ENCODE measurements at places on chromosomes 16 and 17. TPM values are rescaled to one million over a fixed set of nuclear protein-coding genes. Genes with fewer than 3 reads are reported as not detected.
A peak's percentile ranks its signal among the peaks of the same experiment; 100 is the strongest.

DNA sequence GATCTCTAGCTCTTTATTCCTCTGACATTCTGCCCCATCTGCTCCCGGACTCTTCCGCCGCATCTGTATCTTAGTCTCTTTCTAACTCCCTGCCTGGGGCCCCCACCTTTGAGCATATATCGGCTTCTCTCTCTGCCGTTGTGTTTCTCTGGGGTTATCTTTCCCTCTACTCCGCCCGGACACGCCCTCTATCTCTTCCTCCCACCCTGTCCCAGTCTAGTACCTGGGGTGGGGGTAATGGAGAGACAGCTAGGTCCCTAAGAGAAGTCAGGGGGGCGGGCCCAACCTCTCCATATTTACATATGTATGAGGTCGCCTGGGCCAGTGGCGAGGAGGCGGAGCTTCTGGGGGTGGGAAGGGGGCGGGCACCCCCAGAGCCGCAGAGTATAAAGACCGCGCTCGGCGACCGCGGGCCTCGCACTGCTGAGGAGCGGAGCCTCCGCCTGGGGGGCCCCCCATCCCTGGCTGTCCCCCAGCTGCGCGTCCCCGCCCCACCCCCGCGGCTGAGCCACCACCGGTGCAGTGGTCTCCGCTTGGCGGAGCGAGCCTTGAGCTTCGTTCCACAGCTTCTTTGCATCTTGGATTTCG is at the start of gene ATP1B2:
ATP1B2 (plus strand) TSS at position 418 of the 588 bp plus-strand sequence. CDS start 593 bp downstream, outside the sequence.
- H3K36me3 ChIP-seq, result no peaks in the 10 kb centered on the region
- H3K4me3 ChIP-seq, result peak within 1 kb of the TSS; percentile 80
- no peaks in the 10 kb centered on the region for H3K4me1 ChIP-seq
- peak; percentile 98 for DNase-seq
- H3K27me3 ChIP-seq, result peaks cover 31% of the 10 kb centered on the region
- H3K27ac ChIP-seq, result no peak within 1 kb of the TSS

DNA sequence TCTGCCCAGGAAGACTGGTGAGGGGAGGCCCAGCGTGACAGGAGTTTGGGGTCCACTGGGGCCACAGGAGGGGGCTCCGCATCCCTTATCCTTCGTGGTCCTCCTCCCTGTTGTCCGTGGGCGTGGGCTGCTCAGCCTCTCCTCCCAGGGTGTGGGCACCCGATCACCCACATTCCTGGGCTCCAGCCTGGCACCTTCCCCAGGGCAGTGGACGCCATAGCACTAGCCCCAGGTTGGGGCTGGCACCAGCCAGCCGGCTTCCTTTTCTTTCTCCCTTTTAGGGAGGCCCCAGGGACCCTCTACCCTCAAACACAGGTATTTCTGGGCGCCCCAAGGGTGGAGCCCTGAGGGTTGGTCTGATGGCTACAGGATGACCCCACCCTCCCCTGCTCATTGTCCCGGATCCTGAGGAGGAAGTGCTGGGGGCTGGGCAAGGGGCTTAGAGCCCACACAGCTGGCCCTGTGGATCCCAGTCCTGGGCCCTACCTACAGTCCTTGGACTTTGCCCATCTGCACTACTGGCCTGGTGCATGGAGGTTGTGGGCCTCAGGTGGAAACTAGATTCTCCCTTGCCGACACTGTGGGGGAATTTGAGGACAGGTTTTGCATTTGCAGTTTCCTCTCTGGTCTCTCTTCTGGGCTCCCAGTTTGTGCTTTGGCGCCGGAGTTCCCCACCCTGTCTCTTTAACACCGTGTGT is 1.1 kb downstream of the KIF1C start:
- H3K4me3 ChIP-seq, result peak overlapping the region; percentile 97
- peaks cover 43% of the 10 kb centered on the region for H3K36me3 ChIP-seq
- peaks cover 8% of the 10 kb centered on the region for H3K27me3 ChIP-seq
- H3K4me1 ChIP-seq, result peaks cover 12% of the 10 kb centered on the region
- H3K27ac ChIP-seq, result no peak overlapping the region

GRCh38 chr17:57534863-57535248 is 210.2 kb downstream of the CCDC182 start:
- DNase-seq, result no peak
- no peaks in the 10 kb centered on the region for H3K36me3 ChIP-seq
- no peak overlapping the region for H3K27ac ChIP-seq
- peaks cover 28% of the 10 kb centered on the region for H3K4me1 ChIP-seq

GRCh38 chr16:75301804-75302203 is 50.4 kb upstream of the BCAR1 start:
- H3K36me3 ChIP-seq, result peaks cover 51% of the 10 kb centered on the region
- H3K27me3 ChIP-seq, result no peaks in the 10 kb centered on the region
- H3K4me3 ChIP-seq, result no peak overlapping the region
- peaks cover 10% of the 10 kb centered on the region for H3K4me1 ChIP-seq
- DNase-seq, result no peak

GRCh38 chr17:77375917-77376651 is 235.3 kb downstream of the SEC14L1 start:
- no peaks in the 10 kb centered on the region for H3K36me3 ChIP-seq
- DNase-seq, result peak; percentile 73
- no peaks in the 10 kb centered on the region for H3K27me3 ChIP-seq
- no peak overlapping the region for H3K27ac ChIP-seq
- H3K4me3 ChIP-seq, result peak overlapping the region; percentile 93
- H3K4me1 ChIP-seq, result peaks cover 27% of the 10 kb centered on the region

GRCh38 chr17:45801421-45801820 is 17.3 kb downstream of the CRHR1 start:
- DNase-seq, result no peak
- H3K27ac ChIP-seq, result no peak overlapping the region
- no peak overlapping the region for H3K4me3 ChIP-seq
- H3K36me3 ChIP-seq, result no peaks in the 10 kb centered on the region

DNA sequence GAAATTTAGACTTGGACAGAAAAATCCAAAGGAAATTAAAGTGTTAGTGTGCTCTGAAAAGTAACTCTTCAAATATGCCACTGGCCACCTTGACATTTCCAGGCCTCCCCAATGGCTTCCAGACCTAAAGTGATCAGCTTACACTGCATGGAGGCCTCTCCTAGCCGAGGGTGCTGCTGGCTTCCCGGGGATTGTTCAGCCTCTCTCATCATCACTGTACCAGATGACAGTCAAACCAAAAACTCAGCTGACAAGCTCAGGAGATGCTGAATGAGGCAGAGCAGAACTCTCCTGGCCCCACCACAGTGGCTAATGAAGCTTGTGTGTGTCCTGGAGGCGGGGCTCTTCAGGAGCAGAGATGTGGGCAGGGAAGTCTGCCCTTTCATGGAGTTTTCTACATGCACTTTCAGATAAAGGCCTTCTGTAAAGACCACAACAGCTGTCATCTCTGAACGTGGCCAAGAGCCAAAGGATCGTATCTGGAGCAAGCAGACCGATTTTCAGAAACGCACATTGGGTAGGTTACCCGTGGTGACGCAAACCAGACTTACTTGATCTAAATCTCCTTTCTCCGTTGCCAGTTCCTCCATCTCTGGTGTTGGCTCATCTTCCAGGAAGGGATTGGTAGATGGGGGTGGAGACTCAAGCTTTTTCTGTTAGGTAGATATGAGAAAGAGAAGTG is 113.3 kb downstream of the VPS53 start:
- no peaks in the 10 kb centered on the region for H3K4me1 ChIP-seq
- no peaks in the 10 kb centered on the region for H3K27me3 ChIP-seq
- peaks cover 37% of the 10 kb centered on the region for H3K36me3 ChIP-seq
- no peak for DNase-seq
- no peak overlapping the region for H3K27ac ChIP-seq

DNA sequence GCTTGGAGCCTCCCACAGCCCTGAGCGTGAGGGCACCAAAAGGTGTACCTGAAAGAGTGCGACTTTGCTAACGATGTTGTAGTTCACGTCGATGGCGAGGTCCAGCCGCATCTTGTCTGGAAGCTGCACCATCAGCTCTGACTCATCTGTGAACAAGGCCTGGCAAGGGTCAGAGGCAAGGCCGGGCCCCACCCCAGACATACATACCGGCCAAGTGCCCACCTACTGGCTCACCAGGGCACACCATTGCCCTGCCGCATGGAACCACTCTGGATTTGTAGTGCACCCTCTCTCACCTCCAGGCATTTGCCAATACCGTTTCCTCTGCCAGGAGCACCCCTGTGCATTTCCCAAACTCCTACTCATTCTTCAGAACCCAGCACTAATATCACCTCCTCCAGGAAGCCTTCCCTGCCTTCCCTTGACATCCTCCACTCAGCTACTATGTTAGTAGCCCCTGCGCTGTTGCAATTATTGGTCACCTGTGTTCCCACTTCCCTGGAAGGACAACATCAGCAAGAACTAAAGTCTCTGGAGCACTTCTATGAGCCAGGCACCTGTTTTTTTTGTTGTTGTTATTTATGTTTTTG is 69.4 kb downstream of the CNGB1 start:
- H3K27ac ChIP-seq, result no peak overlapping the region
- no peak overlapping the region for H3K4me3 ChIP-seq
- no peaks in the 10 kb centered on the region for H3K4me1 ChIP-seq
- no peak for DNase-seq
- no peaks in the 10 kb centered on the region for H3K27me3 ChIP-seq

GFOD2 gene
- total RNA-seq, result 10.6 TPM

GRCh38 chr16:54712866-54713265 is 217.8 kb upstream of the IRX5 start:
- DNase-seq, result no peak
- H3K27me3 ChIP-seq, result no peaks in the 10 kb centered on the region
- H3K27ac ChIP-seq, result no peak overlapping the region
- H3K36me3 ChIP-seq, result no peaks in the 10 kb centered on the region
- no peaks in the 10 kb centered on the region for H3K4me1 ChIP-seq
- H3K4me3 ChIP-seq, result no peak overlapping the region

GRCh38 chr17:37787055-37787757 is 42.3 kb upstream of the HNF1B start:
- no peak overlapping the region for H3K4me3 ChIP-seq
- H3K27me3 ChIP-seq, result no peaks in the 10 kb centered on the region
- DNase-seq, result peak; percentile 53

DPEP1 gene
- total RNA-seq, result 0.88 TPM

- H3K36me3 ChIP-seq, result no peaks in the 10 kb centered on the region
- peak; percentile 60 for DNase-seq
- H3K4me3 ChIP-seq, result no peak overlapping the region
- H3K27me3 ChIP-seq, result peaks cover 42% of the 10 kb centered on the region
- peaks cover 3% of the 10 kb centered on the region for H3K4me1 ChIP-seq
Observed at GRCh38 chr17:70137451-70138230, 31.7 kb upstream of the KCNJ2 start.

HSPB9 gene
- total RNA-seq, result not detected

CD300LB gene
- total RNA-seq, result not detected

DNA sequence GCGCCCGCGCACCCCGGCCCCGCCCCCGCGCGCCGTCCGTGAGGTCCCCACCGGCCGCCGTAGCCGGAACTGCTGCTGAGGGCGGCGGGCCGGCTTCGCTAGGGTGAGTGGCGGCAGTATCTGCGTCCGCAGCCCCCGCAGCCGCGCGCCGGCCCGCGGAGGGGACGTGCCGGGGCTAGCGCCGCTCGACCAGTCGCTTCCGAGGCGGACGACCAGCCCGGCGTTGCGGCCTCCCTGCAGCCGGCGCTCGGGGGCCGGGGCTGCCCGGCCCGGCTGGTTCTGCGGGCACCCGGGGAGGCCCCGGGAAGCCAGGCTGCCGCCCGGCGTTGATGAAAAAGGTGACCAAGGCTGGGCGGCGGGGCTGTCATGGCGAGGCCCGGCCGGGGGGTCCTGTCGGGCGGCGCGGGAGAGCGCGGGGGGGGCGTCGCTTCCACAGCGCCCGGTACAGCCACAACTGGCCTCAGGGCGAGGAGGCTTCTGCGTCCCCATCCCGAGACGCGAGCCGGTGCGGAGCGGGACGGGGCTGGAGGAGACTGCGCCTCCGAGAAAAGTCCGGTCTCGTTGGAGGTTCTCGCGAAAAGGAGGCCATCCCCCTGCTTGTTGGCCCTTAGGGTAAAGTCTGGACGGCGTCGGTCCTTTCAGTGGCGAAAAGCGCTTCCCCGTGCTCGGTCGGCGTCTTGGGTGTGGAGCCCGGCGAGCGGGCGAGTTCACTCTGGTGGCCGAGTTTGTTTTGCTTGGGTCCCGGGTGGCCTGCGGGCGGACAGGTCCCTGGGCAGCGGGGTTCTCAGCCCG is at the start of gene CRAMP1:
CRAMP1 (plus strand) TSS at position 41 of the 792 bp plus-strand sequence. CDS start 2,280 bp downstream, outside the sequence.
- DNase-seq, result peak; percentile 65
- H3K27ac ChIP-seq, result peak within 1 kb of the TSS; percentile 71
- peaks cover 9% of the 10 kb centered on the region for H3K27me3 ChIP-seq
- peaks cover 4% of the 10 kb centered on the region for H3K4me1 ChIP-seq
- peaks cover 10% of the 10 kb centered on the region for H3K36me3 ChIP-seq

DNA sequence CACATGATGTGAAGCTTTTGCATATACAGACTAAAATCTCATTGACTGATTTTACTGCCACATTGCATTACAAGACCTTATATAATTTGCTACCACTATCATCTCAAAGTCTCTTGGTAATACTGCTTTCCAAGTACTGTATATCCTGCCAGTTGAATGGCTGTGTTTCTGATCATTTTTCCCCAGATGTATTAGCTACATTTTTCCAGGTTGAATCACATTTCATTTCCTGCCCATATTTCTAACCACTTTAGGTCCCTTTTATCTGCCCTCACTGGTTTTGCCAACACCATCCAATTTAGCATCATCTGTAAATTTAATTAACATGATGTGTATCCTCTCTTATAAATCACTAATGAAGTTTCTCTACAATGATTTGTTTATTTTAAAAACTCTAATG is 365.7 kb upstream of the PMFBP1 start:
- H3K4me3 ChIP-seq, result no peak overlapping the region
- no peaks in the 10 kb centered on the region for H3K27me3 ChIP-seq
- H3K27ac ChIP-seq, result no peak overlapping the region

KRTAP9-8 gene
- not detected for total RNA-seq

KRTAP17-1 gene
- not detected for total RNA-seq

SLC52A1 gene
- total RNA-seq, result 0.07 TPM

EVPL gene
- 0.31 TPM for total RNA-seq

- no peak for DNase-seq
- no peaks in the 10 kb centered on the region for H3K27me3 ChIP-seq
- no peaks in the 10 kb centered on the region for H3K4me1 ChIP-seq
- no peak overlapping the region for H3K27ac ChIP-seq
Observed at GRCh38 chr16:56470666-56471065, 19.3 kb downstream of the OGFOD1 start.

- no peaks in the 10 kb centered on the region for H3K4me1 ChIP-seq
- DNase-seq, result no peak
- no peak overlapping the region for H3K4me3 ChIP-seq
Observed at GRCh38 chr17:82246365-82247181, 17.7 kb downstream of the SLC16A3 start.
